ENCODE measurements at places on chromosomes 7 and 10.

- DNase-seq: no peak
Observed at GRCh38 chr7:98022531-98022930, 32.5 kb upstream of the OCM2 start.

DNA sequence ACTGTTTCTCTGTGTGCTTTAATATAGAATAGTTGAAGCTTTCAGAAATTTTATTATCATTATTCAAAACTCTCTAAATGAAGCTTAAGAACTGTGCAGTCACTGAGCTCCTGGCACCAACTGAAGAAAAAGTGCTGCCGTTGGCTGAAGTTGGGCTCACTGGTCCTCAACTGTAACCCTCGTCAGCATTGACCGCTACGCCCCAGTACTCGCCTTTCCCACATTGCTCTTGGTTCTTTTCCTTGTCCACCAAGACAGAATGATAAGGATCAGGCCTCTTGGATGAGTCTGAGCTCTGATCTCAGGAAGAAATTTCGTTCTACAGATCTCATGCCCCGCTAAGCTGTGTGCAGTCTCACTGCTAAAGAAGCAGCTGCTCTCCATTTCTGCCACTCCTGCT lies 7.9 kb upstream of the TAF3 start:
- DNase-seq: no peak

GRCh38 chr7:133820584-133820983 lies 306.6 kb upstream of the LRGUK start:
- DNase-seq: no peak

DNA sequence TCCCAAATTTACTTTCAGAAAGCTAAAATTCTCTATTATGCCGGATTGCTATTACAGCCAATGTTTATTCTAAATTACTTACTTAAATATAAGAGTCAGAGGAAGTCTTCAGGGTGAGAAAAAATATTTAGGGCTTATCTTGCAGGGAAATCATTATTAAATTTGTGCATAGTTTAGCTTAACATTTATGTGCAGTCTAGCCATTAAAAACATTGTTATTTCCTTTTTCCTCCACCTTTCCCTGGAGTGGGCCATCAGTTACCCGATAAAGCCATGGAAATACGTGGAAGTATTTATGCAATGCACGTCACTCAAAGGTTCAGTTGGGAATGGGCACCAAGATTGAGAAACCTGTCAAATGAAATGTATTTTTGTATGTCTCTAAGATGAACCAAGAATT lies 9.5 kb upstream of the TAS2R60 start:
- no peak for DNase-seq

GRCh38 chr7:145030754-145031153 lies 194.9 kb upstream of the TPK1 start:
- no peak for DNase-seq

- no peak for DNase-seq
Observed at GRCh38 chr10:7686351-7687171, 16.6 kb upstream of the ITIH2 start.

- no peak for DNase-seq
Observed at GRCh38 chr7:26187380-26188205, 13.0 kb downstream of the HNRNPA2B1 start.

GRCh38 chr10:35306852-35307251 lies 29.5 kb upstream of the CCNY start:
- no peak for DNase-seq

GRCh38 chr7:148944935-148945934 lies 61.1 kb upstream of the EZH2 start:
- no peak for DNase-seq

- DNase-seq: no peak
Observed at GRCh38 chr7:15801551-15801950, 115.1 kb upstream of the MEOX2 start.

GRCh38 chr10:47207894-47208469 lies 92.0 kb upstream of the GDF10 start:
- DNase-seq: no peak

DNA sequence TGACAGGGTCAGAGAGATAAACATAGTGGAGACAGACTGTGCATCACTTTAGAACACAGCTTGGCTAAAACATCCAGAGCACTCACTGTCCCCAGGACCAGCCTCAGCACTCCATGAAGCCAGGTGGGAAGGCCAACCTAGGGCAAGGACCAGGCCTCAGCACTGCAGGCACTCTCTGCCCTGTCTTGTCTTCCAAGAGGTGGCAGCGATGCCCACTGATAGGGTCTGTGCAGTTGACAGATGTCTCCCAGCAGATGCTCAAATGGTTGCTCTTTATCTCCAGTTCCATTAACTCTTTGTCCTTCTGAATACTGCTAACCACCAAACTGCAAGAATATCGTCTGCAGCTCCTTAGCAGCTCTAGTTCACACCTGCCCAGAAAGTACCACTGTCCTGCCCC lies 9.1 kb downstream of the DDX56 start:
- DNase-seq: no peak

GRCh38 chr7:75869776-75870379 lies 9.0 kb upstream of the RHBDD2 start:
- DNase-seq: no peak

GRCh38 chr7:17916786-17917185 lies 23.5 kb downstream of the SNX13 start:
- no peak for DNase-seq

DNA sequence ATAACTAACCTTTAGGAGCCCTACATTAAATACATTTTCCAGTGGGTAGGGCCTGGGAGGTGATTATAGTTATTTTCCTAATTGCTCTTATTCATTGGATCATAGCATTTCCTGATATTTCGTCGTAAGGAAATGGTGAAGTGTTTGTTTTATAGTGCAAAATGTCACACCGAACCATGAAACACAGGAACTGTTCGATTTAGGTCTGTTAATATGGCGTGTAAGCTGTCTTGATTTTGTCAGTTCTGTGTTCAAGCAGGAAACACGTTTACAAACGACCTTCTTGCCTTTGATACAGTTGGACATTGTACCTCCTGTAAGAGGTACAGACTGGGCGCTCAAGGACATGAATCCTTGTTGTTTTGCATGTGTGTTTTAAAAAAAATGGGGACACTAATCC lies 14.8 kb downstream of the RBM17 start:
- no peak for DNase-seq

GRCh38 chr10:12156367-12157123 lies 27.1 kb downstream of the SEC61A2 start:
- DNase-seq: no peak

DNA sequence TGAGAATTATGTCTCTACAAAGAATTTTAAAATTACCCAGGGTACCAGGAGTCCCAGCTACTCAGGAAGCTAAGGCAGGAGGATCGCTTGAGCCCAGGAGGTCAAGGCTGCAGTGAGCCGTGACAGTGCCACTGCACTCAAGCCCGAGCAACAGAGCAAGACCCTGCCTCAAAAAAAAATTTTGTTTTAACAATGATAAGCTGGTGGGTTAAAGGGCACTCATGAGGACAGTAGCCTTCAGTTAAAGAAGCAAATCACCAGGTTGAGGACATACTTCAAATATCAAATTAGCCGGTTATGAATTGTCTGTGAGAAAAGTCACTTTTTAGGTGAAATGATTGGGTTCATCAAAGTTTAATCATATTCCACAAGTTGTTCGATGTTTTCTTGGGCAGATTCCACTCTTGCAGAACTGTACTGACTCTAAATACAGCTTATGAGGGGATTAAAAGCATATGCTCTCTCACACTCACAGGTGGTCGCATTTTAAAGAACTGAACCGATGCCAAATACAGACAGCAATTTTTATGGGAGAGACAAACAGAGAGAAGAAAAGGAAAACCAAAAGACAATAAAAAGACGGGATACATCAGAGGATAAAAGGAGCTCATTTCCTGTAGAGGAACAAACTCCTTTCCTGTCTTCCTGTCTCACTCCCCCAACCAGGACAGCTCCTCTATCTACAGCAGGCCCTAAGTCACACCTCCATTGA lies 582.8 kb upstream of the NRP1 start:
- no peak for DNase-seq

GRCh38 chr10:28391283-28391682 lies 88.4 kb upstream of the MPP7 start:
- DNase-seq: no peak

DNA sequence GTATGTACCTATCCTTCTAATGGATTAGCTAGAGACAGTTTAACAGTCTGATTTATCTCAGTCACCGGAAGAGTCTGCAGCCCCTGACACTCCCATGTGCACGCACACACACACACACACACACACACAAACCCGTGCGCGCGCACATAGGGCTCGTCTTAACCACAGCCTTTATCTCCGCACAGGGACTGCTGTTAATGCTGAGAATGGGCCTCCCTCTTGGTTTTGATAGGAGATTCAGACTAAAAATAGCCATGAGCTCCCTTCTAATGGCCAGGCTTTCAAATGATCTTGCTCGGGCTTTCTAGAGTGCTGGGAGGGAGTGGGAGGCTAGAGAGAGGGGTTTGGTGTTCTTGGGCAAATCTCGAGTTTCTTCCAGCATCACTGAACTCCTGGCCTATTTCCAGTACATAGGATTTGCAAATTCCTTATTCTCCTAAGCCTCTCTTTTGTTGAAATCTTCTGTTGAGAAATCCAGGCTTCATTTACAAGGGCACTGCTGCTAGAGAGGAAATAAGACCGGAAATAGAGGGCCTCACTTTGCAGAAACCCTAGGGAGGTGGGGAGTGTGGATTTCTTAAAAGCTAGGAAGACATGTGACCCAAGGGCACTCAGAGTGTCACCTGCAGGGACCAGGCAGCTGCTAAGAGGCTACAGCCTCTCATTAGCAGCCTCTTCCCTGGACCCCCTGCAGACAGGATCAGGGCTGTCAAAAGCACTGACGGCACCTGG lies 2.4 kb downstream of the TMEM72 start:
- DNase-seq: no peak

DNA sequence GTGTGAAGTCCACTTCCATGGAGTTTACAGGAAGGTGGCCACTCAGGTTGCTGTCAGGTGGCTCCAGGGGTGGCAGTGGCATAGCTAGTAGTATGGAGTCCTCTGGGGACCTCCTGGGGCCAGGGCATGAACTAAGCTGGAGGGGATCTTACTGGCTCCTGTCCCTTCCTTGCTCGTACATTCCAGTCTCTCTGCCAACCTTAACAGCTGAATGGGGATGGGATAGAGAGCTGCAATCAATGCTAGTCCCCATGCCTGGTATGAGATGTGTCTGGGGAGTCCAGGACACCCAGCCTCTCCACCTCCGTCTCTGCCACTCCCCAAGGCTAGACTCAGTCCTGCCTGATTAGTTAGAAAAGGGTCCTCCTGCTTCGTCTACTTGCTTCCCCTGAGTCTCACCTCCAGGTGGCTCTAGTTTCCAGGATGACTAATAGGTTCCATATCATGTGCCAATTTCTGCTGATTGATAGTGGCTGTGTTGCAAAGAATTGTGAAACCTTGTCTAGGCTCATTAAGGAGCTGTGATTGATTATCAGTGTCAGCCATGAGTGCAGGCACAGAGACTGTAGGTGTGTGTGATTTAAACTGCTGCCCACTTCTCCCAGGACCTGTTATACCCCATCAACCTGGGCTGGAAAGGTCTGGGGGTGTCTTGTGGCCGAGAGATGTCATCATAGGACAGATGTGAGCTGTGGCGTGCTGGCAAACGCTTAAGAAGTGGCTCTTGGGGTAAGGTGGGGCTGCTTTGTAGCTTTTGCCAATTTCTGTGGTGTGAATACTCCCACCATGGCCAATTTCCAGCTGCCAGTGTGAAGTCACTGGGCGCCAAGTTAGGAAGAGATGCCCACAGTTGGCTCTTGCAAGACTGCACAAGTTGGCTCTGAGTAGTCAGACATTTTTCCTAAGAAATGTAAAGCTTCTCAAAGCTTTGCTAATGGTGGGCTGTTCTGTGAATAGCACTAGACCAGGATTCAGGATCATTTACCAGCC lies 59.8 kb downstream of the COL13A1 start:
- no peak for DNase-seq

DNA sequence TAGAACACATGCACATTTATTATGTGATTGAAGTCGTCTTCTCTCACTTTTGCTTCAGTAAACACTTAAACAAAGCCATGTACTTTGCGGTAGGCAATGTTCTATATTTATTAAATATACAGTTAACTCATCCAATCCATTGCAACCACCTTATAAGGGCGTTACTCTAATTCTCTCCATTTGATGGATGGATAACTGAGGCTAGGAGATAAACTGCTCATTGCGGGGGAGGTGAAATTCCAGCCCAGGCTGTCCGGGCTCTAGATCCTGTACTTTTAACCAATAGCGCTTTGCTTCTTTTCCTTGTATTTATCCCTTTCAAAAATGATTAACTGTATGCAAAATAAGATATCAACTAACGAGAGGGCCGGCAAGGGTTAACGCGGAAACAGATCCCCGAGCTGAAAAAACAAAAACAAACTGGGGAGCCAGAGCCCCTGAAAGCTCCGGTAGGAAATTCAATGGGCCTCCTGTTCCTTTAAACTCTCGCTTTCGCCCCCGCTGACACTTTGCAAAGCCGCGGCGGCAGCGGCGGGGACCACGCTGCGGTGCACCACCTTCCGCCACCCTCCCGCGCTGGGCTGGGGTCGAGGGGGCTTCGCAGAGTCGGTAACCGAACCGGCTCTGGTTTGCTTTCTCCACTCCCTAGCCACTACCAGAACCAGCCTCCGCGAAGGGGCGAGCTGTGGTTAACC lies 1.0 kb upstream of the PLXDC2 start:
- DNase-seq: no peak

DNA sequence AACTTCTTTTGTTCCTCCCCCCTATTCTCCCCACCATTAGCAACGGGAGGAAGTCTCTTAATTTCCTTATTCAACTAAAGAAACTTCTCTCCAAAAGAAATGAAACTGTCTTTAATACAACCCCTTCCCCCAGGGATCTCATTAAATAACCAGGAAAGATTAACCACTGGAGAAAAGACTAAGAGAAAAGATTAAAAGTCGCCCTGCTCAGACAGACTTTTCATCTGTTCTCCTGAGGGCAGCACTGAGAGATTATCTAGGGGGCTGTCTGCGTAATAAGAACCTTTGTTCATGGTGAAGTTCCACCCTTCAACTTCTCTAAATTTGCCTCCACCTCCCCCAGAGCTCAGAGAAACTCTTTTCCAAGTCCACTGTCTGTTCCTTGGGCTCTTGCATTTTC lies 105.5 kb downstream of the HGF start:
- DNase-seq: no peak

DNA sequence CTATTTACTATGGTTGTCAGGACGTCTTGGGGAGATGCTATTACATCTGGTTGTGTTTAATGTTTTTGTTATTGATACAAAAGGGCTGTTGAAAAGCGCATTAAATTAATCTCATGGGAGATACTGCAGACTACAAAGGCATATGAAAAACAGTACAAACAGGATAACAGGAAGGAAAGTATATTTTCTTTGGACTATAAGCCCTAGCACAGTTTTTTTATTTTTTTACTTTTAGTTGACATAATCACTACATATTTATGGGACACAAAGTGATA lies 341.3 kb downstream of the ARL4A start:
- no peak for DNase-seq

DNA sequence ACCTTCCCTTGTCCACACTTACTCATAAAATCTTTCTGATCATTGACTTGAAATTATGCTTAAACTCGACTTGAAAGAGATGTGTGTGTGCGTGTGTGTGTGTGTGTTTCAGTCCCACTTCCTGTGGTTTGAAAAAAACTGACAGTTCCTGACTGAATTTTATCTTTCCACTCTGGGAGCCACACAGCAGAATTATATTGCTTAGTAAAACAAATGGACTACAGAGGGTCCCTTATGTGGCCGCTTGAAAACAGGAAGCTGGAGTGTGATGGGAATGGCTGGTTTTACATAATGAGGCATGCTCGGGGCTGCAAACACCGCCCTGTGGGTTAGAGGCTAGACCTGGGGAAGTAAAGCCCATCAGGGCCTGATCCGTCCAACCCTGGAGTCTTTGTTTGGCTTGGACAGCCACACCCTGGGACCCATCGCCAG lies 54.8 kb downstream of the LYZL1 start:
- DNase-seq: no peak

GRCh38 chr7:155168597-155169480 lies 98.7 kb downstream of the HTR5A start:
- no peak for DNase-seq
